ENCODE measurements at places on chromosomes 6 and 20.
A peak's percentile ranks its signal among the peaks of the same experiment; 100 is the strongest.

DNA sequence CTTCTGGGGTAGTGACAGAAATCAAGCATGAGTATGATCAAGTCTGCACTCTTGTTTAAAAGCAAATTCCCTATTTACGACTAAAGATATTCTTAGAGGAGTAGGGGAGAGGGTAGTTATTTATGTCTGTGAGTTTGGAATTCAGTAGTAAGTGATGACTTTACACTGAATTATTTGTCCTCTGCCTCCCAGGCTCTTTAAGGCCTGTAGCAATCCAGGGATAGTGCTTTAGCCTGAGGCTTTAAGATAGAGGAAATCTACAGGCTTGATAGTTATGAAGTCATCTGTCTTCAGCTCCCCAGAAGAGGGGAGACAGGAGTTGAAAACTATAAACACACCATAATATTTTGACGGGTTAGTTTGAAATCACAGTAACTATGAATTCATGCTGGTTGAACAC is 664.5 kb downstream of the EPM2A start:
- H3K27ac ChIP-seq = no peak overlapping the region
- H3K36me3 ChIP-seq = no peaks in the 10 kb centered on the region
- no peaks in the 10 kb centered on the region for H3K4me1 ChIP-seq
- DNase-seq = no peak
- H3K27me3 ChIP-seq = no peaks in the 10 kb centered on the region

DNA sequence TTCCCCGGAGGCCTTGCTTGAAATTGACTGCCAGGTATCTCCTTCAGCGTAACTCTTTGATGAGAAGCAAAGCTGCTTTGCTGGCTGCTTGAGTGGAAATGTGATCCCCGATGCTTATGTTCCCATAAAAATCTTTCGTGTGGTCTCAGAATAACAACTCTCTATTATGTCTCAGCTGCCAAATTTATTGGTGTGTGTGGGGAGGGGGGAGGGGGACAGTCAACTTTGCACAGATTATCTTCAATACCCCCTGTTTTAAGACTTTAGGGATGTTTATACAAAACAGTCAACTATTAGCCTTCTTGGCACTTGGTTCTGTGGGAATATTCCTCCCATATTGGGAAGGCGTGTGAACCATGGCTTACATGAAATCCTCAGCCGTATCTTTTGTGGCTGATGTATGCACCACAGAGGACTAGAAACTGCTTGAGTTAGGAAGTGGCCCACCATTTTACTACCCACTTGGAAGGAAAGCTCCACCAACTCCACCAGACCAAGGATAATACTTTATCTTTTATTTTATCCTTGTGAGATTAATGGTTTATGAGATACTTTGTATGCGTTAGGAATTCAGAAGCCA is 101.5 kb upstream of the SLC24A3 start:
- H3K4me1 ChIP-seq = no peaks in the 10 kb centered on the region
- no peaks in the 10 kb centered on the region for H3K36me3 ChIP-seq
- DNase-seq = no peak
- H3K27ac ChIP-seq = no peak overlapping the region
- H3K27me3 ChIP-seq = no peaks in the 10 kb centered on the region
- no peak overlapping the region for H3K4me3 ChIP-seq

- H3K36me3 ChIP-seq = no peaks in the 10 kb centered on the region
- no peak overlapping the region for H3K4me3 ChIP-seq
- H3K4me1 ChIP-seq = no peaks in the 10 kb centered on the region
- H3K27ac ChIP-seq = no peak overlapping the region
- no peaks in the 10 kb centered on the region for H3K27me3 ChIP-seq
- DNase-seq = no peak
Observed at GRCh38 chr6:113181164-113181563, 676.0 kb upstream of the MARCKS start.

DNA sequence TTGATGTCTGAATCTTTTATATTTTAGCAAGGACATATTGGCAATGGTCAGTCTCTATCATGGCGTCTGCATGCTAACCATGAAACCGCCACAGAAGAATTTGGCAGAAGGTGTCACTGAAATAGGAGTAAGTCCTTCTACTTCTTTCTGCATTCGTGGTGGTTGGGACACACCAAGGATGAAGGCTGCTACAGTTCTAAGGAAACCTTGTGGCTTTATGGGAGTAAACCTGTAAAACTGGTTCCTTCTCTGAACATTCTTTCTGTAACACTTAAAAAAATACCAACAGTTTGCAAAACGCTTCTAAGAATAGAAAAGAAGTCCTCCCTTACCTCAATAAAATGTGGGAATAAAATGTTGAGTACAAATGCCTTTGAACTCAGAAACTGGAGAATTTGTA is 195.3 kb downstream of the SLC24A3 start:
- no peak overlapping the region for H3K4me3 ChIP-seq
- DNase-seq = peak; percentile 51
- no peaks in the 10 kb centered on the region for H3K36me3 ChIP-seq
- no peaks in the 10 kb centered on the region for H3K4me1 ChIP-seq

- H3K4me1 ChIP-seq = peaks cover 6% of the 10 kb centered on the region
- no peak overlapping the region for H3K4me3 ChIP-seq
- no peak overlapping the region for H3K27ac ChIP-seq
Observed at GRCh38 chr6:35417979-35418661, 34.0 kb upstream of the FANCE start.

DNA sequence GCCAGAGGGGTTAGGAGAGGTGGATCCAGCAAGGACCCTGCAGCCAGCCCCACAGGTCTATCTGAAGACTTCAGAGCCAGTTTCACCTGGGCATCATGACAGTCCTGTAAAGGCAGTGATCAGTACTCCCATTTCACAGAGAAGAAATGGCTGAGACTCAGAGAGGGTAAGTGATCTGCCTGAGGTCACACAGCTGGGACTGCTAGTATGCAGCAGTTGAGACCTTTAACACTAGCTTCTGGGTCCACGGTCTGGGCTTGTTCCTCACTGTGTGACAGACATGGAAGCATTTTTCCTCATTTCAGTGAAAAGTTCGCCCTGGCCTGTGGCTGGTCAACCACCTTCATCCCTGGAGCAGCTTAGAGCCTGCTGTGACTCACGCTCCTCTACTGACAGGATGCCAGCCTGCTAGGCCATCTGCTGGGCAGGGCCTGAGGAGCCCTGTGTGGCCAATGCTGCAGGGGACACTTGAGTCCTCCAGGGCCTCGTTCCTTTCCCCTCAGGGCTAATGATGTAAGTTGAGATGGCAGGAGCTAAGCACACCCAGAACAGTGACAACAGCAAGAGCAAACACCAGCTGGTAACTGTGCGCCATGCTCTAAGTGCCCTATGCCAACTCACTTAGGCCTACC is 192.0 kb downstream of the LRFN2 start:
- peak; percentile 7 for DNase-seq
- no peaks in the 10 kb centered on the region for H3K4me1 ChIP-seq
- no peaks in the 10 kb centered on the region for H3K27me3 ChIP-seq
- H3K36me3 ChIP-seq = no peaks in the 10 kb centered on the region
- H3K27ac ChIP-seq = no peak overlapping the region
- no peak overlapping the region for H3K4me3 ChIP-seq

DNA sequence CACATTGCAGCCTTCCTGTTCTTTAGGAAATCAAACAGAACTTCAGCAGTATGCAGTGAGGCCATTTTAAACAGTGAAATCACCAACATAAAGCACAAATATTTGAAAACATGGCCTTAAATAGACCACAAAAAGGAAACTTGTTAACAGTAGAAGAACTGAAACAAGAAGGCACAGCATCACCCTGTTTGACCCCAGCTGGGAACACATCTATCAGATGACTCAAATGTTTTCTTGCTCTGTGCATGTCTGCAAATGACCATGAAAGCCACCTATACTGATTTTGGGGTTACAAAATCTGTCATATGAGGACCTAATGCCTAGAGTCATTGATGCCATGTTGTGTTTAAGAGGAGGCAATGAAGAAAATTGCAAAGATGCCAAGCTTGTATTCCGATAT is 123.8 kb upstream of the ADGRF1 start:
- H3K27me3 ChIP-seq = no peaks in the 10 kb centered on the region
- H3K27ac ChIP-seq = no peak overlapping the region
- H3K36me3 ChIP-seq = no peaks in the 10 kb centered on the region
- no peak for DNase-seq

DNA sequence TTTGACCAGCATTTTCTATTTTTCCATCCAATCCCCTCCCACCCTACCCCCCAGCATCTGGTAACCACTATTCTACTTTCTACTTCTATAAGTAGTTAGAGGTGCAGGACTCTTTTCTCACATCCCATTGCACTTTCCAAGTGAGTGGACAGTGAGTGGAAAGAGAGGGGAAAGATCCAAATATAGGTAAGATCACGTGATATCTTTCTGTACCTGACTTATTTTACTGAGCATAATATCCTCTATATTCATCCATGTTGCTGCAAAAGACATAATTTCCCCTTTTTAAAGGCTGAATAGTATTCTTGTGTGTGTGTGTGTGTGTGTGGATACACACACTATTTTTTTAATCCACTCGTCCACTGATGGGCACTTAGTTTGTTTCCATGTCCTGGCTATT is 18.1 kb downstream of the RBM24 start:
- H3K4me3 ChIP-seq = no peak overlapping the region
- no peaks in the 10 kb centered on the region for H3K36me3 ChIP-seq
- no peaks in the 10 kb centered on the region for H3K27me3 ChIP-seq
- no peak overlapping the region for H3K27ac ChIP-seq
- no peaks in the 10 kb centered on the region for H3K4me1 ChIP-seq

DNA sequence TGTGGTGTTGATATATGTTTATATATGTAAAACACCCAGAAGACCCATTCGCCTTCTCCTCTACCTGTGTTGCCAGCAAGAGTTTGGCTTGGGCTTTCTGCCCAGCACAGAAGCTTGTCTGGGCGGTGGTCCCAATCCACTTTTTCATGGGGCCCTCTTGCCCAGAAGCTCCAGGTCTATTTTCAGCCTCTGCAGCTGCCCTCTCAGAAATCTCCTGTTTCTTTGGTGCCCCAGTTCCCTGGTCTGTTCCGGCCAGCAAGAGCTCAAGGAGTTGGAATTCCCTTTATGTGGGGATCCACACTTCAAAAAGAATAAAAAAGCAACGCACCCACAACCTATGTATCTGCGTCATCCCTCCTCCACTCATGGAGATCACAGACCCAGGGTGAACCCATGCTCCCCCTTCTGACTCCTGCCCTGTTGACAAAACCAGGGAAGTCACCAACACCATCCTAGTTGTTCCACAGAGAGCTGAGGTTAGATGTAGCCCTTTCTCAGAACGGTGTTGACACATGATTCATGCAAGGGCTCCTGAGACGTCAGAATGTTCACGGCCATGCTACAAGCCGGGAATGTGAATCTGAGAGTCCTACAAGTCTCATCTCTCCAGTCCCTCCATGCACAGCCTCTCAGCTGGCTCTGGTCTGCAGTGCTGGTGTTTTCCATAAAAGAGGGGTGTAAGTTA is 156.8 kb upstream of the RIN2 start:
- H3K27me3 ChIP-seq = no peaks in the 10 kb centered on the region
- DNase-seq = no peak
- H3K4me1 ChIP-seq = no peaks in the 10 kb centered on the region
- H3K27ac ChIP-seq = no peak overlapping the region
- H3K36me3 ChIP-seq = no peaks in the 10 kb centered on the region

GRCh38 chr20:842547-842940 is 9.0 kb downstream of the FAM110A start:
- H3K27ac ChIP-seq = no peak overlapping the region
- no peaks in the 10 kb centered on the region for H3K27me3 ChIP-seq
- no peak for DNase-seq
- H3K4me1 ChIP-seq = peaks cover 6% of the 10 kb centered on the region
- no peak overlapping the region for H3K4me3 ChIP-seq
- H3K36me3 ChIP-seq = no peaks in the 10 kb centered on the region

DNA sequence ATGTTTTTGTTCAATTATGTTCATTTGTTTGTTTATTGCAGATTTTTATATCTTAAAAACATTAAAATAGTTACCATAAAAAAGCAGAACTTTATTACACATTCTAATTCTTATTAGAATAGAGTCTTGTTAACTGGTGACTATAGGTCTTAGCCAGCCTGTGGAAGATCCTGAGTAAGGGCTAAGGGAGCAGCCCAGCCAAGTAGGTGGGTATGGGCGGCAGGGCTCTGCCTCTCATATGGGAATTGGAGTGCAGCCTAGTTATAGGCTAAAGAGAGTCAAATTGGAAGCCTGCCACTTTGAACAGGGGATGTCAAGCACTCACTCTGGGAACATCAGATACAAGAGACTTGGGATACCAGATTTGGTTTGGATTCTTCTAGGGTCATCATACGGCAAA is 10.5 kb upstream of the HSF2 start:
- H3K4me3 ChIP-seq = no peak overlapping the region
- peaks cover 20% of the 10 kb centered on the region for H3K27me3 ChIP-seq
- no peak overlapping the region for H3K27ac ChIP-seq
- no peaks in the 10 kb centered on the region for H3K4me1 ChIP-seq
- DNase-seq = no peak
- no peaks in the 10 kb centered on the region for H3K36me3 ChIP-seq

DNA sequence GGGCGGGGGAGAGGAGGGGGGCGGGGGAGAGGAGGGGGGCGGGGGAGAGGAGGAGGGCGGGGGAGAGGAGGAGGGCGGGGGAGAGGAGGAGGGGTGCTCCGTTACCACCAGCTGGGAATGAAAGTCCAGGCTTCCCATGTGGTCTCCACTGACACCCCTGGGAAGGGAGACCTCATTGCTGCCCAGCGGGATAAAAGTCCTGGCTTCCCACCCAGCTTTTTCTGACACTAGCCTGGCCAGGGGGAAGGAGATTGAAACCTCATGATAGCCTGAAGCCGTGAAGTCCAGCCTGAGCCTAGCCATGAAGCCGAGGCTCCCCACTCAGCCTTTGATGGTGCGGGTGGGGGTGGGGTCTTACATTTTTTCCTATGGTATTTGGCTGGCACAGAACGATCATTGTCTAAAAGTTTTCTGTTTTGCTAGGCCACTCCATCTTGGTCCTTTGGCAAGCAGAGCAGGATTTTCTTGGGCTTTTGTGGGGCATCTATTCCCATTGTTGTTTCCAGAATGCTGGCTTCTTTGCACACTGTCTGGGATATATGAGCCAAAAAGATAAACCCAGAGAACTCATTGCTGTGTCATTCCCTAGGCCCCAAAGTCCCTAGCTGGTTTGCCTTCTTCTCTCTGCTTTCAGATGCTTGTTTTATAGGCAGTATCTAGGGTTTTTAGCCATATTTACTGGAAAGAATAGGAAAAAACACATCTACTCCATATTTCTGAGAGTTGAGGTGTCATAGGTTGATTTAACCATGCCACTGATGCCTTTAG is 67.9 kb upstream of the RNF24 start:
- no peak overlapping the region for H3K27ac ChIP-seq
- peaks cover 8% of the 10 kb centered on the region for H3K4me1 ChIP-seq
- peak; percentile 58 for DNase-seq
- no peak overlapping the region for H3K4me3 ChIP-seq

- no peak for DNase-seq
- H3K4me3 ChIP-seq = no peak overlapping the region
- no peak overlapping the region for H3K27ac ChIP-seq
- H3K27me3 ChIP-seq = no peaks in the 10 kb centered on the region
Observed at GRCh38 chr20:19646963-19647362, 111.1 kb upstream of the RIN2 start.

DNA sequence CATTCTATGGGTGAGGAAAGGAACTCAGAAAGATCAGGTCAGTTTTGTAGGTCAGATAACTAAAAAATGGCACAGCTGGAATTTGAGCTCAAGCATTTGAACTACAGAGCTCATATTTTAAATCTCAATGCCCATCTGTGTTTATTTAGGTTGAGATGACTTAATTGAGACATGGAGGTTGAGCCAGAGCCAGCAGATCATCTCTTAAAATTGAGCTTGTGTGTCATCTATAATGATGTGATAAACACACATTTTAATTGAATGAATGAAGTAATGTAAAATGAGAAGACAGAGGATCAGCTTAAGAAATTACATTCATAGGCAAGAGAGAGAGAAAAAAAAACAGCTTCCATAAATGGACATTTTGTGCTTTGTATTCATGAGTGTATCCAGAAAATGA is 3.7 kb downstream of the MANEA start:
- H3K4me3 ChIP-seq = no peak overlapping the region
- H3K27ac ChIP-seq = no peak overlapping the region
- no peaks in the 10 kb centered on the region for H3K27me3 ChIP-seq
- no peaks in the 10 kb centered on the region for H3K4me1 ChIP-seq
- H3K36me3 ChIP-seq = no peaks in the 10 kb centered on the region
